CD4-positive, CD25-positive, alpha-beta regulatory T cell (primary cell): ENCODE measurements at places on chromosomes 1 and 21.

GRCh38 chr1:97489834-97490233 is 431.0 kb downstream of the DPYD start:
- DNase-seq = peak; percentile 18

- DNase-seq = no peak
Observed at GRCh38 chr1:230459465-230459864, 33.3 kb upstream of the PGBD5 start.

- peak; percentile 36 for DNase-seq
Observed at GRCh38 chr1:7931446-7931812, 9.2 kb downstream of the TNFRSF9 start.

DNA sequence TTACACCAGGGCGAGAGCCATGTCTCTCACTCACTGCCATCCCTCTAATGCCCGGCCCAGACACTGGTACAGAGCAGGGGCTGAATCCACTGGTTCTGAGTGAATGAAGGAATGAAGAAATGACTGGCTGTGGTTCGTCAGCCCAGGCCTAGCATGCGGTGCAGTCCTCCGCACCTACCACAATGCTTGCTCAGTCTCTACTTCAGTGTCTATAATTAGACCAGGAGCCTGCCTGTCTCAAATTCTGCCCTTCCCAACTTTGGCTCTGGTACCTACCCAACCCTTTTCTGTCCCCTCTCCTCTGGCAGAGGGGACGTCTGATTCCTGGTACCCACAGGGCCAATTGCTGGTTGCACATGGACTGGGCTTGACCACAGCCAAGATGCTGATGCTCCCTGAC is 118.2 kb upstream of the GRIK3 start:
- no peak for DNase-seq

- DNase-seq = no peak
Observed at GRCh38 chr1:27981145-27981544, 21.4 kb downstream of the XKR8 start.

- DNase-seq = no peak
Observed at GRCh38 chr1:42370876-42371549, 9.6 kb upstream of the RIMKLA start.
